ENCODE measurements at places on chromosomes 7 and 10. TPM values are rescaled to one million over a fixed set of nuclear protein-coding genes. Genes with fewer than 3 reads are reported as not detected.

GRCh38 chr10:123926401-123927264 lies 35.0 kb upstream of the CPXM2 start:
- no peak for DNase-seq

The LRRC27 gene
- 10.0 TPM for polyA plus RNA-seq

DNA sequence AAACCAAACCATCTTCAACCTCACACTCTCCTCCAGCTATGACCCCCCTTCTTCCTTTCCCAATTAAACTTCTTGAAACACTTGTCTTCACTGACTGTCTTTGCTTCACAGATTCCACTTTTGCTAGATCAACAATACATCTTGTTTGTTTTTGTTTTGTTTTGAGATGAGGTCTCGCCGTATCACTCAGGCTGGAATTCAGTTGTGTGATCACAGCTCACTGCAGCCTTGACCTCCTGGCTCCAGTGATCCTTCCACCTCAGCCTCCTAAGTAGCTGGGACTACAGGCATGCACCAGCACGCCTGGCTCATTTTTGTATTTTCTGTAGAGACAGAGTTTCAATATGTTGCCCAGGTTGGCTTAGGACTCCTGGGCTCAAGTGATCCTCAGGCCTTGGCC lies 59.7 kb downstream of the HIP1 start:
- no peak for DNase-seq

The TFPI2 gene
- polyA plus RNA-seq = 16.9 TPM

- DNase-seq = no peak
Observed at GRCh38 chr7:157843336-157844140, 506.7 kb downstream of the DNAJB6 start.

- DNase-seq = no peak
Observed at GRCh38 chr10:77531441-77532001, 106.1 kb downstream of the KCNMA1 start.

DNA sequence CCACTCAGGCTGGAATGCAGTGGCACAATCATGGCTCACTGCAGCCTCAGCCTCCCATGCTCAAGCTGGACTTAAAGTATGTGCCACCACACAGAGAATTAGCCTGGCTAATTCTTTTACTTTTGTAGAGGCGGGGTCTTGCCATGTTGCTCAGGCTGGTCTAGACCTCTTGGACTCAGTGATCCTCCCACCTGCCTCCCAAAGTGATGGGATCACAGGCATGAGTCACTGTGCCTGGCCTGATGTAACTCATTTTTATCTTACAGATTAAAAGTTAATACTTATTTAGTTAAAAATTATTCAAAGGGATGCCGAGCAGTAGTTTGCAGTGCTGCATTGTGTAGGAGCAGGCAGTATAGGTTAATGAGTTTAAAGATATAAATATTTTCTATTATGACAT lies 12.6 kb upstream of the PLXDC2 start:
- DNase-seq = no peak

GRCh38 chr7:47743965-47744591 lies 162.2 kb upstream of the TNS3 start:
- DNase-seq = no peak

GRCh38 chr10:70571636-70572439 lies 30.7 kb downstream of the PRF1 start:
- no peak for DNase-seq

DNA sequence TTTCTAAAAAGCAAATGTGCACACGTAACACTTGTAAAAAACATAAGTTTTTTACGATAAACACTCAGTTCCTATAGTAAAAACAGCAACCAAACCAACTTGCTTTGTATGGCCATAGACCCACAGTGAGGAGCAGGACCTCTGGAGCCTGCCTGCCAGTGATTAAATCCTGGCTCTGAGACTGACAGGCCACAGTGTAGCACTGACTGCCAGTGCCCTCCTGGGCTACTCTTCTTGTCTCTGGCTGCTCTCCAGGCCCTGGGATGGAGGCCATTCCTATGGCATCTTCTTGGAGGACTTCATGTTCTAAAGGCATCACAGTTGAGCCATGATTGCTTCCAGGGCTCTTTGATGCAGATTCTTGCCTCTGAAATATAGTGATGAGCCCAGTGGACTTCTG lies 22.7 kb upstream of the TMEM254 start:
- no peak for DNase-seq

The SNX8 gene
- 21.1 TPM for polyA plus RNA-seq

The MARCHF5 gene
- 24.2 TPM for polyA plus RNA-seq

GRCh38 chr10:88168171-88169036 lies 305.0 kb downstream of the PTEN start:
- no peak for DNase-seq

DNA sequence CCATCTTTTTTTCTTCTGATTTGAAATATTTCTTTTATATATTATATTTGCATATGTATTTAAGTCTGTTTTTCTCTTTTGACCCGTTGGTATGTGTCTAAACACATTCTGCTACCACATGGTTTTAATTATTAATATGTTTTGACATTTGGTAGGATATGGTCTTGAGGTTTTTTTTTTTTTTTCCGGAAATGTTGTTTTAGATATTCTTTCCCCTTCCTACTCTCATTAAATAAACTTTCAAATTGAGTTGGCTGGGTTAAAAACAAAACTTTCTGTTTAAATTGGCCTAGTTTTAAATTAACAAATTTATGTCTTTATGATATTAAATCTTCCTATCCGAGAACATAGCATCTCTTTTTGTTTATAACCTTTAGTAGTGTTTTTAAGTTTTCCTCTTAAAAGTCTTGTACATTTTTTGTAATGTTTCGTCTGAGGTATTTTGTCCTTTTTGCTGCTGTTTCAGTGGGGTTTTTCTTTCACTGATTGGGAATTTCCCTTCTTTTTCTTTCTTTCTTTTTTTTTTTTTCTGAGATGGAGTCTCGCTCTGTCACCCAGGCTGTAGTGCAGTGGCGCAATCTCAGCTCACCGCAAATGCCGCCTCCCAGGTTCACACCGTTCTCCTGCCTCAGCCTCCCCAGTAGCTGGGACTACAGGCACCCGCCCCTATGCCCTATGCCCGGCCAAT lies 25.4 kb downstream of the STAM start:
- DNase-seq = no peak

GRCh38 chr7:97007583-97007861 lies 2.2 kb downstream of the DLX6 start:
- DNase-seq = peak; percentile 13

DNA sequence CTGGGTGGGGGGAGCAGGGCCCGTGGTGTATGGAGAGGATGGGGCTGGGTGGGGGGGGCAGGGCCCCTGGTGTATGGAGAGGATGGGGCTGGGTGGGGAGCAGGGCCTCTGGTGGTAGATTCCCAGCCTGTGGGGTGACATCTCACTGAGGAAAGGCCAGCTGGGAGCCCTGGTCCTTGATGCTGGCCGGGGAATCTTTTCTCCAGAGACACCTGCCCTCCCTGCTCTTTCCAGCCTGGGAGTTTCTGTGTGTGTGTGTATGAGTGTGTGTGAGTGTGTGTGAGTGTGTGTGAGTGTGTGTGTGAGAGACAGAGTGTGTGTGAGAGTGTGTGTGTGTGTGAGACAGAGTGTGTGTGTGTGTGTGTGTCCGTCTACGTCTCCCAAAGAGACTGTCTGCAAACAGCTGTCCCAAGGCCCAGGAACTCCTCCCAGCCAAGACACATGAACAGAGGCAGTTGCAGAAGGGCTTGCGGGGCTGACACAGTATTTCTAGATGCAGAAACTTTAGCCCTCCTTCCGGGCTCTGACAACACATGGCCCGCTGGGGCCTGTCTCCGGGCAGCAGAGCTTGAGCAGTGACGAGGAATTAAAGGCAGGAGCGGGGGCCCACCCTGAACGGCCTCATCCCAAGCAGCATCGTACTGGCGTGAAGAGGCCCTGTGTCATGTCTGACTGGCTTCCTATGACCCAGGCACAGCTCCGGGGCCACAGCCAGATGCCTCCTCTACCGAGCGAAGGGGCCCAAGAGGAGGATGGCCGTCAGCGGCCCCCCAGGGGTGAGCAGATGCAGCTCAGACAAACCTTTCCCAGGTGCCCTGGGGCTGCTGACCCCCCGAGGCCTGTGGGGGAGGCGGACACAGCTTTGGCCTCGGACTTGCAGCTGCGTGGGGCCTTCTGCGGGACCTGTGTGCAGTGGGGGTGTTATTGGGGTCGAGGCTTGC lies 24.3 kb downstream of the FAM20C start:
- DNase-seq = no peak

DNA sequence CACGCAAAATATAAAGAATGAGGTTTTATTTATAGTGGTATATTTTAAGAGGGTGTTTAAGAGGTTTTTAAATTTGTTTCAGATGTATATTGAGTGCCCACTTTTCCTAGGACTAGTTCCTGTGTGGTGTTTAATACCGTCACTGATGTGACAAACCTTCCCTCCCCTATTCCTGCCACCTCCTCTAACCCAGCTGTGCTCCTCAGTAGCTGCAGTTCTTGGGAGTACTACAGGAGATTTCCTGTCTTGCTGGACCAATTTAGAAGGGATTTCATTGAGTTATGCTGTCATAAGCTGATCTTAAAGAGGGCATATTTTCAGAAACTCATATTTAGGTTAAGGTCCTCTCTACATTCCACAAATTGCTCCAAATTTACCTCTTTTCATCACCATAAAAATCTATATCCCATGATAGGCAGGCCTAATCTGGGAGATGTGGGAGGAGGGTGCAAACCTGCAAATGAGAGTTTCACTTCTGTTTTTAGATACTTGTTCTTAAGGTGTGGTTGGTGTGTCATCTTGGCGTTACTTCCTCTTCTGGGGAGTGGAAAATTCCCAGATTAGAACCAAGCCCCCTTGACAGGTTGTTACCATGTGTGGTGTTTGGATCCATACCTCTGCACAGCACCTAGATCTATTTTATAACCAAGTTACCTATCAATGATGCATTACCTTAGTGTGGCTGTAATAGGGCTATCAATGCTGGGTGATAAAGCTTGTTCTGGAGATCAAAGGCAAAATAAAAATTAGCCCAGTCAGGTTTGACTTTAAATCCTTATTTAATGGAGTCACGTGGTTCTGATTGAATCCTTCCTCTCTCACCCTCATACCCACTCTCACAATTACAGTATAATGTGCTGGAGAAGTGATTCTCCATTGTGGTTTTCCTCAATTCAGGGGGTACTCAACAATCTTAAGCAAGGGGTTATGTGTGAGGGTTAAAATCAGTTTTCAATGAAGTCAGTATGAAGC lies 141.1 kb downstream of the CDK14 start:
- DNase-seq = no peak

The PDK4 gene
- polyA plus RNA-seq = 0.10 TPM

GRCh38 chr10:6958711-6959110 lies 378.6 kb upstream of the PRKCQ start:
- no peak for DNase-seq

DNA sequence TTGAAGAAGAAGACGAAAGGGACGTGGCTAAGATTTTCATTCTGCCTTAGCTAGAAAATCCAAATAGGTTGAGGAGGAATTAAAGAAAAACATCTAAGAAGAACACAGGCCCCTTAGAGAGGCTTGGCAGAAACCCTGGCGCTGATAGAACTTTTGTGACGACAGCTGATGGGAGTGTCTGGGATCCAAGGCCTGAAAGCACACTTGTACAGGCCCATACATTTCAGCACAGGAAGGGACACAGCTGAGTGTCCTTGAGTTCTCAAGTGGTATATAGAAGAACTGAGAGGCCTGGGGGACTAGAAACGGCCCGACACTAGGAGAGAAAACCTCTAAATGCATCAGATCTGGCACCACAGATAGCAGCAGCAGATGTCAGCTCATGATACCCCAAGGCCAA lies 39.5 kb downstream of the PRPS1L1 start:
- no peak for DNase-seq

GRCh38 chr7:106329971-106330733 lies 45.4 kb upstream of the NAMPT start:
- no peak for DNase-seq

- DNase-seq = no peak
Observed at GRCh38 chr7:39145935-39146334, 168.2 kb downstream of the POU6F2 start.

DNA sequence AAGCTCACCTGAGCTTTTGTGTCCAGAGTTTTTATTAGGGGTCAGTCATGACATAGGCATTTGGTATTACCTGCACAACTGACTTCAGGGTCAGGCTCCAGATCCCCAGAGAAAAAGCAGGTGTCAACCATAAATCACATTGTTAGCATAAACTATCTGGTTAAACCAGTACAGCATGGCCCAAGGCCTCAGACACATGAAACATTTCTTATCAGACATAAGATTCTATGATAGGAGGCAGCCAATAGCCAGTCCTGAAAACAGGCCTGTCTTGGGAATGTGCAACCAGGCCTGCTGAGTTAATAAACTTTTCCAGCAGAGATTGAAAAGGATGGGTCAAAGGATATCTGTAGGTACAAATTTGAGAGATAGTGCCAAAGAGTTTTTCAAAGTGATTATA lies 116.1 kb downstream of the TPST1 start:
- DNase-seq = no peak

The ODAD2 gene
- not detected for polyA plus RNA-seq

- no peak for DNase-seq
Observed at GRCh38 chr7:38862666-38863065, 46.3 kb downstream of the VPS41 start.

GRCh38 chr7:94556028-94556427 lies 46.4 kb downstream of the CASD1 start:
- DNase-seq = no peak

GRCh38 chr10:96188916-96189315 lies 58.8 kb downstream of the ZNF518A start:
- no peak for DNase-seq

- DNase-seq = no peak
Observed at GRCh38 chr10:45183174-45183573, 132.2 kb downstream of the OR13A1 start.

The BEND7 gene
- polyA plus RNA-seq = 9.2 TPM

- DNase-seq = no peak
Observed at GRCh38 chr10:20891338-20891714, 5.8 kb downstream of the NEBL start.

- no peak for DNase-seq
Observed at GRCh38 chr7:136997735-136998134, 129.3 kb downstream of the CHRM2 start.

DNA sequence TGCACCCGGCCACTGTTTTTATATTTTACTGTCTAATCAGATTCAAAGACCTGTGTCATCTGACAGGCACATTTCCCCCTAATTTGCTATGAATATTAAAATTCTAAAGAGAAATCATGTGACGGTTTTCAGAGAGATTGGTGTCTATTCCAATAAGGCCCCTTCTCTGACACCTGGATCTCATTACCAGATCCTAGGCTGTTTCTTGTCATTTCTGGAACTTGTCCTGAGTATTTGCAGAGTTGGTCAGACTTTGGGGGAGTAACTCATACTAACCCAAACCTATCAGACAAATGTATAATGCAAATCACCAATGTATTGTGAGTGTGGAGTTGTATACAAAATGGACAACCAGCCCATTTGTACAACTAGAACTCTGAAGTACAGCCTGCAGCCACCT lies 29.5 kb downstream of the MYO1G start:
- no peak for DNase-seq

- DNase-seq = no peak
Observed at GRCh38 chr10:109851616-109852474, 71.5 kb downstream of the XPNPEP1 start.

- DNase-seq = peak; percentile 26
Observed at GRCh38 chr10:105967256-105967655, 1197.2 kb downstream of the SORCS1 start.

The SPOCK2 gene
- polyA plus RNA-seq = 0.18 TPM
